Stimulated activated CD4-positive, alpha-beta T cell treated with anti-CD3 and anti-CD28 coated beads, TNF-alpha, amount 100 ng/mL, for 48 hours (primary cell): ENCODE measurements at places on chromosomes 7 and 10.
A peak's percentile ranks its signal among the peaks of the same experiment; 100 is the strongest.

DNA sequence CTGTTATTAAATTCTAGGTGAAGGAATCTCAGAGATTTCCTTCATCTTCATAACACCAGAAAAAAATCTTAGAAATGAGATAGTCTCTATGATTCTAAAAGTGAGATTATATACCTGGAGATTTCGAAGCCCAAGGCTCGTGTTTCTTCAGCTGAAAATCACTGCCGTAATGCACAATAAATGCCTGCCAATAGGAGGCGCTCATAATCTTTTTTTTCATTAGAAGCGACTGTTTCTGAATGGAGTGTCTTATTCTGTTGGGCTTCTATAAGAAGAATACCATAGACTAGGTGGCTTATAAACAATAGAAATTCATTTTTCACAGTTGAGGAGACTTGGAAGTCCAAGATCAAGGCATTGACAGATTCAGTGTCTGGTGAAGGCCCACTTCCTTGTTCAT is 294.7 kb downstream of the PRKG1 start:
- no peak for DNase-seq

DNA sequence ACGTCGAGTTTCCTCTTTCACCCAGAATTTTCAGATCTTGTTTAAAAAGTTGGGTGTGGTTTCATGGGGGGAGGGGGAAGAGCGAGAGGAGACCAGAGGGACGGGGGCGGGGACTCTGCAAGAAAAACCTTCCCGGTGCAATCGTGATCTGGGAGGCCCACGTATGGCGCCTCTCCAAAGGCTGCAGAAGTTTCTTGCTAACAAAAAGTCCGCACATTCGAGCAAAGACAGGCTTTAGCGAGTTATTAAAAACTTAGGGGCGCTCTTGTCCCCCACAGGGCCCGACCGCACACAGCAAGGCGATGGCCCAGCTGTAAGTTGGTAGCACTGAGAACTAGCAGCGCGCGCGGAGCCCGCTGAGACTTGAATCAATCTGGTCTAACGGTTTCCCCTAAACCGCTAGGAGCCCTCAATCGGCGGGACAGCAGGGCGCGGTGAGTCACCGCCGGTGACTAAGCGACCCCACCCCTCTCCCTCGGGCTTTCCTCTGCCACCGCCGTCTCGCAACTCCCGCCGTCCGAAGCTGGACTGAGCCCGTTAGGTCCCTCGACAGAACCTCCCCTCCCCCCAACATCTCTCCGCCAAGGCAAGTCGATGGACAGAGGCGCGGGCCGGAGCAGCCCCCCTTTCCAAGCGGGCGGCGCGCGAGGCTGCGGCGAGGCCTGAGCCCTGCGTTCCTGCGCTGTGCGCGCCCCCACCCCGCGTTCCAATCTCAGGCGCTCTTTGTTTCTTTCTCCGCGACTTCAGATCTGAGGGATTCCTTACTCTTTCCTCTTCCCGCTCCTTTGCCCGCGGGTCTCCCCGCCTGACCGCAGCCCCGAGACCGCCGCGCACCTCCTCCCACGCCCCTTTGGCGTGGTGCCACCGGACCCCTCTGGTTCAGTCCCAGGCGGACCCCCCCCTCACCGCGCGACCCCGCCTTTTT is at the start of gene VIM:
VIM (plus strand) TSS at position 151 of the 925 bp plus-strand sequence. CDS start 1,182 bp downstream, outside the sequence.
- DNase-seq: peak; percentile 73

GRCh38 chr7:82593780-82594179 is 150.2 kb upstream of the CACNA2D1 start:
- no peak for DNase-seq

DNA sequence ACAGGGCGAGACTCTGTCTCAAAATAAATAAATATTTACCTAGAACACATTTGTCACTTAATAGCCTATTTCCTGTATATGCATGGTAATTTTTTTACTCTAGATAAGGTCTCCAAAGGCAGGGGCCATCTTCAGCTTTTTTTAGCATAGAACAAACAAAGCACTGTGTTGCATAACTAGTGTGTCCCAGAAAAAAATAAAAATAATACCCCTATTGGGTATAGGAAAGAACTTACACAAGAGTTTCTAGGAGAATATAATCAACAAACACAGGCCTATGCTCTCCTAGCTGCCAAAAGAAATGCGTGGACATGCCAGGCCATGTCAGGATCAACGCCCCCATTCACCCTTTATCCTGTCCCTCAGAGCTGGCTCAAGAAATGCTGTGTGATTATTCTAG is 103.6 kb downstream of the PARD3 start:
- DNase-seq: no peak

DNA sequence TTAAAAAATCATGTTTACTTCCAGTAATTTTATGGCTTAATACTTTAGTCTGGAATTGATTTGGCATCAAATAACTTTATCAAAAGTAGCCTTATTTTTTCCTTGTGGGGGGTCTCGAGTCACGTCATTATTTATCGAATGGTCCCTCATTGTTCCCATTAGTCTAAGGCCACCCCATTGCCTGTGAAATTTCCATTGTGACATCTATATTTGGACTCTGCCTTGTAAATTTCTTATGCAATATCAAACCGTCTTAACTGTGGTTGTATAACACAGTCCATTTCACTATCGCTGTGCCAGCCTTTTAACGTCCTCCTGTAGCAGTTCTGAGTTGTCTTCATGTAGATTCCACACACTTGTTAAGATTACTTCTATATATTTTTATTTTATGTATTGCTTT is 103.9 kb upstream of the RET start:
- no peak for DNase-seq

DNA sequence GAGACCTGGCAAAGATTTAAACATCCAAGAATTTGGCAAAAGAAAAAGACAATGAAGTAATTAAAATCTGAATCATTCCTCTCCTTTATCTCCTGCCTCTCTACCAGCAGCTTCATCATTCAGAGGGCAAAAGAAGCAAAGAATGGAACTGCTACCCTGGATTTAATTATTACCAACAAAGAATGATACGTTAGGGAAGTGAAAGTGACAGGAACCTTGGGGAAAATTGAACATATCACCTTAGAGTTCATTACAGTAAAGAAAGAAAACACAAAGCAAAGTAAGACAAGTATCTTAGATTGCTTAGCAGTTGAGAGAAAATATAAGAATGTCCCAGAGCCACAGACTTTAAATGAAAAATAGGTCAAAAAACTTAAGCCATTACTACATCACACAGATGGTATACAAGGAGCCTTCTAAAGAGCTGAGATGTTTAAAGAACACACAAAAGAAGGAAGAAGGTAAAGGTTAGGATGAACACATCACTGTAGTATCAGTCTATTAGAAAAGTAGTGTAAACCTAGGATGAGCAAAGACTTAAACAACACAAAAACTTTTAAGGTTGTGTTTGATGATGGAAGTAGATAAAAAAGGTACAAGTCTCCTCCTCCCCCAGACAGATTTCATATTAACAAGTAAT is 17.5 kb downstream of the CTNNA3 start:
- no peak for DNase-seq
